Activated CD4-positive, alpha-beta T cell treated with anti-CD3 and anti-CD28 coated beads, Interleukin-2, Interleukin-6, amounts not matched to agents 100 ng/mL and 50 ng/mL, durations not matched to agents 16 hours and 8 hours (primary cell): ENCODE measurements at places on chromosomes 5 and 9.

GRCh38 chr5:149038336-149039080 is 24.4 kb downstream of the SH3TC2 start:
- DNase-seq = no peak

DNA sequence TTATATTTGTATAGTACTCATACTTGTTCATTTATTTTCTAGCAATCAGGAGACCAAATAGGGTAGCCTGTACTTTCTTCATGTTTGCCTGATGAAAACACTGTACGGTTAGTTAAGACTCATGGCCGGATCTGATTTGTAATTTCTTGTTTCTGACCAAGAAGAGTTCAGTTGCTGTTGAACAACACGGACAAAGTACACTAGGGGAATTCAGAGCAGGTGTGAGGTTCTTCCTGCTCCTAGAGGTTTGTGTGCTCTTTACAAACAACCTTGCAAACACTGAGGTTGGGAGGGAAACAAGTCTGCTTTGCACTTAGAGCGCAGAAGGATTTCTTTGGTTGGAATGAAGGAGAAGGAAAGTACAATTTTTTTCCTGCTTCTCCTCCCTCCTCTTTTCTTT is 69.7 kb downstream of the TRIO start:
- DNase-seq = no peak

DNA sequence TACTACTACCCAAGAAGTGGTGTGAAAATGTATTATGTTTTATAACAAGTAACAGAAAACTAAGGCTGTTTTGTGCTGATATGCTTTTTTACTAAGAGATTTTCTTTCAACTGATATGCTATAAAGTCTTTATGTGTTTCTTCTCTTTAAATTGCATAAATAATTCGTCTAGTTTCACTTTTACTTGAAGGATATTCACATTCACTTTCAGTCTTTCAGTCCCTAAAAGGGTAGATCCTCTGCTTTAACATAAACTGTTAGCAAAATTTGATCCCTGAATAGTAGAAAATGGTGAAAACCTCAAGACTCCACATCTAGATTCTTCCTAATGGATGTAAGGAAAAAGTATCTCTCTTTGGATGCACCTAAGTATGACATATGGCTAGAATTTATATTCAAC is 69.0 kb upstream of the FST start:
- no peak for DNase-seq

GRCh38 chr5:98095072-98095471 is 678.4 kb upstream of the RGMB start:
- DNase-seq = no peak

GRCh38 chr5:55063899-55064298 is 38.5 kb upstream of the GZMA start:
- no peak for DNase-seq

DNA sequence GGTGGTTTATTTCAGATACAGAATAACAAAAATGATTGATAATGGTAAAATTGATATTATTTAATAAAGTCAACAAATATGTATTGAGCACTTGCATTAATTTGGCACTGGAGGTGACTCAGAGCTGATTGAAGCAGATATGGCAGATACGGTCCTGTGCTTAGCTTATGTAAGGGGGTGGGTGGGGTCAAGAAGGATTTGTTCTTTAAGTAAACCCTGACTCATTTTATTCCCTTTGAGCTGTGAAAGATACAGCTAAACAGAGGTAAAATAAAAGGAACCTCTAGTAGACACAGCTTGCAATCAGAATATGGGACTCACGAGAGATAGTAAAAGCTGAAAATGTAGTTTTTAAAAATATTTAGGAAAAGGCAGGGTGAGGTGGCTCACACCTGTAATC is 201.3 kb upstream of the CLINT1 start:
- no peak for DNase-seq

GRCh38 chr5:81023261-81023970 is 63.3 kb downstream of the RASGRF2 start:
- DNase-seq = no peak

DNA sequence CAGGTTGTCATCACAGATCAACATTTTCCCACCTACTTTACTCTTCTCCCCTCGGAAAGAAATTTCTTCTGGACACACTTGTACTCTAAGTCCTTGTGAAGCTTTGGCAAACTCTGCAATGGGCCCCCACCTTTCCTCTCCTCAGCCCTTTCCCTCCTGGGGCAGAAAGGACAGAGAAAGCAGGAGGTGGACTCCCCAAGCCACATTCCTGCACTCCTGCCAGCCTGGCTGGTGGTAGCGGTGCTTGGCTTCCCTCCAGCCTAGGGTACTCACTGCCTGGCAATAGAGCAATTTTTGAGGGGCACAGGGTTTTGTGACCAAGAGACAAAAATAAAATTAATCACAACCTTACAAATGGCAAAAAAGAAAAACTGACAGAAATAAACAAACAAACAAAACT is 451.4 kb downstream of the ZSWIM6 start:
- no peak for DNase-seq

GRCh38 chr5:5475975-5476374 is 53.5 kb downstream of the ICE1 start:
- no peak for DNase-seq

- no peak for DNase-seq
Measured at GRCh38 chr5:61525512-61526206, 193.6 kb downstream of the ZSWIM6 start.

DNA sequence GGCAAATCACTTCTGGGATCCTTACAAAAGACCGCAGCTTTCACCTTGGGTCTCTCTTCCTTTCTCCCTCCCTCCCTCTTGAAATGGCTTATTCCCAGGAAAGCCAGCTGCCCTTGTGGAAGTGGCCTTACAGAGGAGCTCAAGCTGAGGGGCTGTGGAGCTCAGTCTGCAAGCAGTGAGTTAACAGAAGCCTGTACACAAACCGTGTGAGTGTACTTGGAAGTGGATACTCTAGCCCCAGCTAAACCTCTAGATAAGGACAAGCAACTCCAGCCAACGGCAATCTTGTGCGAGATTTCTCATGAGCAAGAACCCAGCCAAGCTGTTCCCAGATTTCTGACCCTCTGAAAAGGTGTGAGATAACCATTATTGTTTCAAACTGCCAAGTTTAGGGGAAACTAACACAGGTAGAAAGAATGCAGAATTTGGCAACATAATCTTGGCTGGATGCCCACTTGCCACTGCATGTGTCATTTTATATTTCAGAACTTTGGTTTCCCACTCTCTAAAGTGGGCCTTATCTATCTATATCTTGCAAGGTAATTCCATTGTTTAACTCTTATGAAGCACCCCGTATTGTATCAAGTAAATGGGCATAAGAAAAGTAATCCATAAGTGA is 85.6 kb downstream of the CDH18 start:
- no peak for DNase-seq

DNA sequence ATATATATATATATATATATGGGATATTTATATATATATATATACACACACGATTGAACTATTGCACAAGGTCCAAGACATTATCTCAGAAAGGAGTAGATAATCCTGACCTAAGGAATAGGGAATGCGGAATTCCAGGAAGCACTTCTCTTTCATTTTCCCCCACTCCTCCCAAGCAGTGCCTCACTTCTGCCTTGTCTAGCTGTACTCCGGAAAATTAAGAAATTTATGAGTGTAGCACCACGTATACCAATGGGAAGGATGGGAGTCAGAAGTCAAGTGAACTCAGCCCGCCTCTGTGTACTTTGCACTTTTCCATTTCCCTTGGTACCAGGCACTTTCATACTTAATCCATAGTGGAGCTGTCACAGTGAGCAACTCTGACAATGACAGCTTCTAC is 10.9 kb downstream of the SLC36A1 start:
- no peak for DNase-seq

GRCh38 chr9:134546246-134546731 is 95.3 kb upstream of the COL5A1 start:
- DNase-seq = no peak

DNA sequence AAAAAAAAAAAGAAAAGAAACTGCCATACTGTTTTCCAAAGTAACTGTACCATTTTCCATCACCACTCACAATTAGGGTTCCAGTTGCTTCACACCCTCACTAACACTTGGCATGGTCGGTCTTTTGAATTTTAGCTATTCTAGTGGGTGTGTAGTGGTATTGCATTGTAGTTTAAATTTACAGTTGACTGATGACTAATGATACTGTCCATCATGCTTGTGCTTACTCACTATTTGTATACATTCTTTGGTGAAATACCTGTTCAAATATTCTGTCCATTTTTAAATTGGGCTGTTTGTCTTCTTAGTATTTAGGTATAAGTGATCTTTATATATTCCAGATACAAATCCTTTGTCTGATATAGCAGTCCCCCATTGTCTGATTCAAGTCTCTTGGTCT is 36.2 kb upstream of the ZNF169 start:
- no peak for DNase-seq

DNA sequence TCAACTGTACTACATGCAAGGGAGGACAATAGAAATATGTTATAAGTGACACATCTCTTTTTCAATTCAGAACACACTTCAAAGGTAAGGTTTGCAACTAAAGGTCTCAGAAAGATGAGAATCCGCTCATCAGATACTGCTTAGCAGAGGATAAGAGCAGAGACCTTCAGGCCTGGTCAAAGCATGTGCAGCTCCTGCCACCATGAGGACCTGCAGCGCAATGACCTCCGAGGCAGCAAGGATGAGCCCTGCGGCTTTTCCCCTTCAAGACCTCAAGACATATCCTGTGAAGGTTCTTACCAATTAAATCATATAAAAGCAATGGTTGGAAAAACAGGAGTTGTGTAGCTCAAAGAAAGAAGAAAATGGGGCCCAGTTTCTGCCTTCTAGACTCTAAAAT is 135.8 kb downstream of the TRIM36 start:
- no peak for DNase-seq

DNA sequence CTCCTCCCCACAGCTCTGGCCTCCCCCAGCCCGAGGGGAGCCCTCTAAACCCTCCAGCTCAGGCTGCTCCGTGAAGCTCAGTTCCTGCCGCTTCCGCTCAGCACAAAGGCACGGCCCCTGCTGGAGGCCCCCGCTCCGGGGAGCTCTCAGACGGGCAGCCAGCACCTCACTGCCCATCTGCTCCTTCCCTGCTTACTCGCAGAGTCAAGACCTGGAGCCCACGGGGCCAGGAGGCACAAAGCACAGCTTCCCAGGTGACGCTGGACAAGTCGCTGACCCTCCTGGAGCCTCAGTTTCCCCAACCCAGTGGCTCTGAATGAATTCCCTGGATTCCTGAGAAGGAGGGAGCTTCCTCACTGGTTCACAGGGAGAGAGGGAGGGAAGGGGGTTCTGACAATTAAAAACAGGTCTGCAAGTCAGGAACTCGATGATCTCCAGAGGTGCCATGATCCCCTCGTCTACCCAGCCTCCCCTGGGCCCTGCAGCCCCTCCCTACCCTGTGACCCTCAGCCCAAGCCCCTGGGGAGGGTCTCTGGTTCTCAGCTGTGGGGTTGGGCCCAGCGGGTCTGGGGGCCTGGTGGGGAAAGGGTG is 36.2 kb downstream of the VAV2 start:
- peak; percentile 8 for DNase-seq

DNA sequence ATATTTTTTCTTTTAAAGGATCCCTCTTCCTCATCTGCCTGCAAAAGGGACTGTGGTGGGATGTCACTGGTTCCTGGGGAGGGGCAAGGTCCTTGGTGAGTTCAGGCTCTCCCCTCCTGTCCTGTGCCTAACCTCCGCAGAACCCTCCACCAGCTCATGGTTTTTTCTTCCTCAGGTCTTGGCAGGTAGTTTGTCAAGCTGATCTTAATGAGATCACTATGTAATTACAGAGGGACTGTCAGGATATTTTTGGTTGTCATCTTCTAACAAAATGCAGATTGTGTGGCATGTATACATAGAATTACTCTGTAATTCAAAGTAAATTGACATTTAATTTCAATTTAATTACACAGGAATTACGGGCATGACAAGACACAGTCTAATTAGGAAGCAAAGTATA is 150.3 kb upstream of the SEMA6A start:
- DNase-seq = no peak

DNA sequence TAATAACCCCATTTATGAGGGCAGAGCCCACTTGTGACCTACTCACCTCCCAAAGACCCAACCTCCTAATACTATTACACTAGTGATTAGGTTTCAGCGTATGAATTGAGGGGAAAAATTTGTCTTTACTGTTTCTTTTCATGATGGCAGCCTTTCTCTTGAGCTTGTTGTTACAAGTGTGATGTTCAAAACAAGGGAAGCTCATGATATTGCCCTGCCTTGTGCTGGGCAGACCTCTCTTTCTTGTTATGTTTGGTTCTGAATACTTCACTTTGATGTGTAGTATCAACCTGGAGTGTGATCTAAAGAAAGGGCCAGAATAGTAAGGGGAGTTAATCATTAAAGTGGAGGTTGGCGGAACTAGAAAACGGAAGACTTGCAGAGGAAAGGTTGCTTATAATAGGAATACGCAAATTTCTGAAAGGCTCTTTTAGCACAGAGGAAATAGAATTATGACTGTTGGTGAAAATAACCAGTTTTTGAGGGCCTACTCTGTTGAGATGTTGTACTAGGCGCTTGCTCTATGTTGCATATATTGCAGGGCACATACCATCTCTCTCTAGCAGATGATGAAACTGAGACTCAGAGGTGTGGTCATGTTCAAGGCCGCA is 68.2 kb downstream of the MELK start:
- DNase-seq = no peak

GRCh38 chr9:104416470-104416869 is 87.6 kb upstream of the OR13F1 start:
- no peak for DNase-seq

- DNase-seq = no peak
Measured at GRCh38 chr9:22374051-22374450, 72.6 kb upstream of the DMRTA1 start.

DNA sequence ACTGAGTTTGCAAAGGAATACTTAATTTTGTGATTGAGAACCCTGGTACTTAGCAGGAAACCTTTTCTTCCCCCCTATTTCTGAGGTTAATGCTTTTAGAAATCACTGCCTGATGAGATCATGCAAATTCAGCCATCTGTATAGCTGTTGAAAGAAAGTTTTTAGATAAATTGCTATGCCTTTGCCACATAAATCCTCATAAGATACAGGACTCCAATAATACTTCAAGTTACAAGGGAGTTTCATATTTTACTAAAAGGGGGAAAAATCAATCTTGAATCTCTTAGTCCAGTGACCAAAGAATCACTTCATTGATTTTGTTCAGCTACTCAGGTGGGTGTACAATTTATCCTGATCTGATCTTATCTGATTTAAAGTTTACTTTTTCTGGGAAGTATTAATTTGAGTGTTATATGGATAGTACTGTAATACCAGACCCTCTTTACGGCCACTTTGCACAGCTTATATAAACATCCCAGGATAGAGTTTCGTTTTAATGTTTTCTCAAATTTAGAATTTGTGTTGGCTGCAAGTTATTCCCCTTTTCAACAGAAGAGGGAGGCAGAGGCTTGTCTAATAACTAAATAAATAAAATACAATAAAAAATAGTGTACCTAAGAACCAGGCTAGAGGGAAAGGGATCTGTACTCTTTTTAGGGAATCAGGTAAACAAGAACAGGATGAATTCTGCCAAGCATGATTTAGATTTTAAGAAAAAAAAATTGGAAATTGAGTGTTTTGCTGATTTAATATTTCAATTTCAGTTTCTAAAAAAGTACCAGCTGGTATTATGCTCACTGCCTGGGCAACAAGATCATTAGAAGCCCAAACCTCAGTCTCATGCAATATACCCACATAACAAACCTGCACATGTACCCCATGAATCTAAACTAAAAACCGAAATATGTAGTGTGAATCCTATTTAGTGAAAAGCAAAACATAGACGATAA is 69.1 kb downstream of the PSAT1 start:
- DNase-seq = no peak
